ENCODE measurements at places on chromosomes 11 and 22.

GRCh38 chr11:16279524-16279923 lies 76.8 kb downstream of the SOX6 start:
- no peak for DNase-seq

DNA sequence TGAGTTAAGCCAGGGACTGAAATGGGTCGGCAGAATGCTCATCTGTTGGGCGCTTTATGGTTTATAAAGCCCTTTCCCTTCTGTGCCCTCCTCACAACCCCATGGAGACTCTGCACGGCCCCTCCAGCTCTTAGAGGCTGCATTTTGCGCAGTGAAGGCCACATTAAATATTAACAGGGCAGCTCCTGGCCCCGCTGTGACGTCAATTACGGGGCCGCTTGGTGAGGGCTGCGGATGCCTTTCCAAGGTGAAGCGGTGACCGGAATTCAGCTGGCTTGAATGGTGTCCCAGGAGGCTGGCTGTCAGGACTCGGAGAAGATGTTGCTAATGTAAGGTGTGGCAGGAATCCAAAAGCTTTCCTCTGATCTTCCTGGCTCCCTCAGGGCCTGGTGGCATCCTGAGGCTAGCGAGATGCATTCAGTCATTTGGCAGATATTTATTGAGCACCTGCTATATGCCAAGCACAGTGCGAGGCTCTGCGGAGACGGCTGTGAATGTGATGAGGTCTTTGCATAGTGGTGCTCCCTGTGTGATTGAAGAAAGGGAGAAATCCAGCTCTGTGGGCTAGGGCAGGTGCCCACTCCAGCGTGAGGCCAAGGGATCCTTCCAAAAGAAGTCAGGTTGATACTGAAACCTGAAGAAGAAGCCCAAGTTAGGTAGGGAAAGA lies 10.4 kb upstream of the YWHAH start:
- no peak for DNase-seq

DNA sequence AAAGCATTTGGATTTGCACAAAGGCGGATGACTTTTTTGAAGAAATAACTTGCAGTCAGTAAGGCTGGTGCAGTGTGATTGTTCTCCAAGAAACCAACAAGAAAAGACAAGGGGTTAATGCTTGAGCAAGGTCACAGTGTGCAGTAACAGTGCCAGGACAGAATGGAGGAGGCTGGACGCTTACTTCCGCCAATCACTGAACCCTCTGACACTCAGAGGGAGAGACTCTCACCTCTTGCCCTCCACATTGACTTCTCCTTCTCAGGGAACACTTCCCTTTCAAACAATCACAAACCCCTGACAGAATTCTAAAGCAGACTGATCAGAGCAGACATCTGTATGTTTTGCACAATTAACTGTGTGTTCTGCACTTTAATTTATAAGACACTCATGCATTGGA lies 228.4 kb downstream of the BLID start:
- DNase-seq = no peak

DNA sequence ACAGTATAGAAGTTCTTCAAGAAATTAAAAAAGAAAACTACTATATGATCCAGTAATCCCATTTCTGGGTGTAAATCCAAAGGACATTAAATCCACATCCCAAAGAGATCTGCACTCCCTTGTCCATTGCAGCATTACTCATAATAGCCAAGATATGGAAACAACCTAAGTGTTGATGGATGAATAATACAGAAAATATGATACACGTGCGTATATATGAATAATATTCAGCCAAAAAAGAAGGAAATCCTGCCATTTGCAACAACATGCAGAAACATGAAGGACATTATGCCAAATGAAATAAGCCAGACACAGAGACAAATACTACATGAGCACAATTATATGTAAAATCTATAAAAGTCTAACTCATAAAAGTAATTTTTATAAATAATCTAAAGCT lies 306.3 kb upstream of the ANO3 start:
- no peak for DNase-seq

GRCh38 chr11:30459306-30459705 lies 126.8 kb downstream of the MPPED2 start:
- no peak for DNase-seq

GRCh38 chr11:42319921-42320320 lies 860.5 kb upstream of the LRRC4C start:
- DNase-seq = no peak

DNA sequence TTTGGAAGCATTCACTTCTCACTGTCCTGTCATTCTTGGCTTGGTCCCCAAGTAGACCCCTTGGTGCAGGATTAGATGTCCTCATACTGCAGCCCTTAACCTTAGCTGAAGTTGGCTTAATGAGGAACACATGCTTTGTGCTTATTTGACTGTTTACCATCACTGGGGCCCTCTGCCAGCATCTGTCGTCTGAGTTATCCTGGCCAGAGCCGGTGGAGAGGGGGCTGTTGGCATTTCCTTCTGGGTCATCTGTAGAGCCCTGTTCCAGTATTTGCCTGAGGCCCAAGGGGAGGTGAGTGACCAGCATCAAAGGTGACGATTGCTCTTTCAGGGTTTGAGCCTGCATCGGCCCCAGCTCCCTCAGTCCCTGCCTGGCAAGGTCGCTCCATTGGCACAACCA lies 126.4 kb upstream of the RASSF10 start:
- DNase-seq = no peak

DNA sequence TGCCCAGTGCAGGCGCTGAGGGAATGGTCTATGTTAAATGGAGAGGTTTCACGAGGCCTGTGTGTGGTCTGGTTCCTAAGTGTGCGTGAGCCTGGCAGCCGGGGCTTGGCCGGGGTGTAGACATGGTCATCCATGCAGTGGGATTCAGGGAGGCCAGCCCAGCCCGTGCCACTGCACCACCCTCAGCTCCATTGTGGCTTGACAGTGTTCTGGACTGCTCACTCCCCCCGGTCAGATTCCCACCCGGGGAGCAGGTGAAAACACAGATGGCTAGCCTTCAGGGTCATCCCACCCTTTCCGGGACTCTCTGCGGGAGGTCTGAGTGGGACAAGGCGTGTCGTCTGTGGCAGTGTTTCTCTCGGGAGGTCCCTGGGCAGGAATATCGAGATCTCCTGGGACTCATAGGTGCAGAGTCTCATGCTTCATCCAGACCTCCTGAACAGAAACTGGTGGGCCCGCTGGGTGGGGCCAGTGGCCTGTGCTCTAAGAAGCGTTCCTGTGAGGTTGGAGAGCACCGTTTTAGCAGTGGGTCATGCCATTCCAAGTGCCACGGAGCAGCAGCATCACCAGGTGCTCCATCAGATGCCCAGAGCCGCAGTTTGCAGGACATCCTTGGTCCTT lies 52.3 kb downstream of the ST14 start:
- DNase-seq = no peak
